ENCODE measurements at places on chromosomes 1 and 21.

- no peak for DNase-seq
These were observed 119.3 kb upstream of the ATP1A1 start for GRCh38 chr1:116253566-116254382.

DNA sequence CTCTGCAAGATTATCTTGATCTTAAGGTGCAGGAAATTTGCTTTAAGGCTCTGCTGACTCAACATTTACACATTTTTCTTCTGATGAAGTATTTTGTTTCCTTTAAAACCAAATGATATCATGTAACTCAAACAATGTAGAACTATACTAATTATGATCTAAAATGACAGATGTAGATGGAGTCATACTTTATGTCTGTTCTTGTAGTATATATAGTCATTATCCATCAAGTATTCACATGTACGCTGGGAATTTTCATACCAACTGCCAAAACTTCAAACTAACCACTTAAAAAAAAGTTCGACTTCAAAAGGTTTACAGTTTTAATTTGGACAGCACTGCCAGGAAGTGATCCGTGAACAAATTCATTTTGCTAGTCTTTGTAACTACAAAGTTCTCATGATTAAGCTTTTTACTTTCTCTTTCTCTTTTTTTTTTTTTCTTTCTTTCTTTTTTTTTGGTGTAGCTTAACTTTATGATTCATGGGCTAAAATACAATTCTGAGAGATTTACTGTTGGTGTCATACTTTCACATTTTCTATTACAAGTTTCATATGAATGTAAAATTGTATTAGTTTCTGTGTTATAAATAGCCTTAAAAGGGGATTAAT, 509.0 kb upstream of the CXADR start:
- peak; percentile 62 for DNase-seq

DNA sequence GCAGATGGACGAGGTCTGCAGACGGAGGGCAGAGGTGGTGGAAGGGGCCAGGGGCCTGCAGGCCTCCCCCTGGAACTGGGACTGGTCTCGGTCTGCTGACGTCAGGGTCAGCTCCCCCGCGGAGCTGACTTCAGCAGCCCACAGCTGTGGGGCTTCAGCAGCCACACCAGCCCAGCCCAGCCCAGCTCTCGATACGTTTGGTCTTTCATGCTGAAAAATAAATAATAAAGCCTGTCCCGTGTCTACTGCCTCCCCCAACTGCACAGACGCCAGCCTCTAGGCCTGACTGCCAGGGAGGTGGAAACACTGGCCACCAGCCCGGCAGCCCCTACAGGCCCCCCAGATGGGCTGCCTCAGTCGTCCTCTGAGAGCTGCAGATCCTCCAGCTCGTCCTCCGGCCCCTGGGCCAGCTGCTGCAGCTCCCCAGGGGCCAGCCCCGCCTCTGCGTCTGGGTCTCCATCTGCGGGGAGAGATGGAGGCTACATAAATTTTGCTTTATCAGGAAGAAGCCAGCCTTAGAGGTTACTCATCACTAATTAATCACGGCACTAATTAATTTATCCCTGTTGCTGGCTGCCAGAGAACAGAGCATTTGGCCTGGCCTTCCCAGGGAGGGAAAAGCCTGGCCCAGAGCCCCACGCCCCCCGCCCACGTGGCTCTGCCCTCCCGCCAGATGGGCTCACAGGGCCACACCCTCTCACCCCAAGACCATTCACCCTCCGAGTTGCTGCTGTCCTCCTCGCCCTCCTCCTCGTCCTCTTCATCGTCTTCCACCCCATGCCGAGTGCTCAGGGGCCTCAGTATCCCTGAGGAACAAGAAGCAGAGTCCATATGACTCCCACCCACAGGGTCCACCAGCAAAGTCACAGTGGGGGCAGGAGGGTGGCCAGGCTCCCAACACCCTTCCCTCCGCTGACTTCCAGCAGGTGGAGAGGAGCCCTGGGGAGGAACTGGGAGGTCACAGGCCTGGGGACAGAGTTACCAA, 14.4 kb downstream of the NOC2L start:
- DNase-seq, result peak; percentile 58

DNA sequence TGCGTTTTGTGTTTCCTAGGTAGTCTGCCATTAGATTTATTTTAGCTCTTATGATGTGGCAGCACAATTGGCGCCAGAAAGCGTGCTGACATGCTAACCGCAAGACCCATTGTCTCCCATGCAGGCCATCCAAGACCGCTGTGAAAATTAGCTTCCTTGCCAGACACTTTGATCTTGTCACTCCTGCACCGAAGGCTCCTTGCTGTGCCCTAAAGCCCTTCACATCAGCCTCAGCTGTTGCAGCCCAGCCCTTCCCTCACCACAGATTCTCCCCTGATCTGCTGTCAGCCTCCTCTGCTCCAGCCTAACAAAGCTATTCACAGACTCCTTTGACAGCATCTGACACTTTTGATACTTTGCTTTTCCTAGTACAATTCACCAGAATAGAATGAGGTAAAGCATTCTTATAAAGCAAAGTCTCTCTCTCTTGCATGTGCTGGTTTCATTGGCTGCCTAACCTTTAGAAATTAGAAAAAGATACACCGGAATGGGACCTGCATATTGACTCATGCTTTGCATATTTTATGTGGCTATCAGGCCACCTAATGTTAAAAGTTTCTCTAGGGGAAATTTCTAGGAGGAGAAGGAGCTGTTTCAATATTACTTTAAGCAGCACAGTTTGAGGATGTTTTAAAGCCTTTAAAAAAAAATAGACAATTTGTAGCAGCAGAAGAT, 280.3 kb upstream of the FMN2 start:
- peak; percentile 33 for DNase-seq

- no peak for DNase-seq
These were observed 122.7 kb downstream of the KCNN3 start for GRCh38 chr1:154747380-154747739.

DNA sequence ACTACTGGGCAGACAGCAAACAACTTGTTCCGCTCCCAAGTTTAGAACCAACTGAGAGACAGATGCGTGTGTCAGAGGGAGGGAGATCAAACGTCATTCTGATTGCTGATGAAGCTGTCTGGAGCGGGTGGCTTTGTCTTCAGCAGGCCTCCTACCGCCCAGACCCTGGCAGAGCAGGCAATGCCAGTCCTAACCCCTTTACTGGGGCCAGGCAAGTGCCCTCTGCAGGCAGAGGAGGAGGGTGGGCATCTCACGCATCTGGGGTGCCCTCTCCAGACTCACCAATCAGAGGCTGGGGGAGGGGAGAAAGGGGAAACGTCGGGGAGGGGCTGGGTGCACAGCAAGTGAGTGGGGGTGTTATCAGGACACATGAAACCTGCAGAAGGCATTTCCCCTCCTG, 126.6 kb downstream of the ACTL8 start:
- no peak for DNase-seq

DNA sequence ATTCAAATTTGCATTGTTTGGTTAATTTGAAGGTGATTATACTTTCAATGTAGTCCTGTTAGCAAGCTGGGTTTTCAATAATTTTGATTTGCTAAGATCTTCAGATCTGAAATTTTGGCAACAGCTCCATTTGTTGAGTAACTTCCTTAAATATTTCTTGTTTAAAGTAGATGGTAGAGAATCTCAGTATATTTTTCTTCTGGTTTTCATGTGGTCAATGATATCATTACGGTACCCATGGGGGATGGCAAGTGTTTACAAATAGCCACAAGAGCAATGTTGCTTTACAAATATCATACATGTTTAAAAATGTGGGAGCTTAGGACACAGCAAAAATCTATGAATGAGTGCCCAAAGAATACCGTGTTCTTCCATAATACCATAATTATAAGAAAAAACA, 175.9 kb downstream of the IFI44 start:
- no peak for DNase-seq

GRCh38 chr21:38660333-38661196, 145.2 kb upstream of the ETS2 start:
- DNase-seq, result peak; percentile 21

GRCh38 chr1:180899262-180899661, 13.4 kb upstream of the KIAA1614 start:
- DNase-seq, result no peak

- no peak for DNase-seq
These were observed 3.5 kb downstream of the TTC39A start for GRCh38 chr1:51326839-51327238.

- DNase-seq, result no peak
These were observed 4.0 kb upstream of the ETV3 start for GRCh38 chr1:157142201-157142600.

DNA sequence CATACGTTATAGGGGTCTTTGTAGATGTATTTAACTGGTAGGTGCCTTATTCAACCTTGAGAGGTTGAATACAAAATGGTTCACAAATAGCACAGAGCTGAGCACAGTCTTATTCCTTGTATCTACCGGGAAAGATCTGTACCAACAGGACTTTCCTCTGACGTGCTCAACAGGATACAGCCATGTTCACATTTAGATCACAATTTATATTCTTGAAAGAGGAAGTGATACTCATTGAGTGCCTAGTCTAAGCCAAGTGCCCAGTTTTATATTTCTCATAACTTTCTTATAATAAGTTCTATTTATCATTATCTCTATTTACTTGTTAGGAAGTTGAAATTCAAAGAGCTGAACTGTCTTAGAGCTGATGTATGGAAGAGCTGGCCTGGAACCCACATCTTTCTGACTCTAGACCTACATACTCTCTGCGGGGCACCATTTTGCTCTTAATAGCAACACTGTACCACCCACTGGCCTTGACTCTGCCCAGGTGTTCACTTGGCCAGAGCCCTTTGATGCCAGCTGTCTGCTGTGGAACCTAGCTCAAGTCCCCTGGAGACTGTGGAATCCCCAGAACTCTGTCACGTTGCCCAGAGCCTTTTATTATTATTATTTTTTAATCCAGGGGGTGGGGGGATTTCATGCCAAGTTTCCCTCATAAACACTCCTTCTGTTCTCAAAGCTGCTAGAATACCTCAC, 156.2 kb downstream of the TPR start:
- DNase-seq, result no peak

- no peak for DNase-seq
These were observed 24.8 kb downstream of the GABPA start for GRCh38 chr21:25759573-25759972.

DNA sequence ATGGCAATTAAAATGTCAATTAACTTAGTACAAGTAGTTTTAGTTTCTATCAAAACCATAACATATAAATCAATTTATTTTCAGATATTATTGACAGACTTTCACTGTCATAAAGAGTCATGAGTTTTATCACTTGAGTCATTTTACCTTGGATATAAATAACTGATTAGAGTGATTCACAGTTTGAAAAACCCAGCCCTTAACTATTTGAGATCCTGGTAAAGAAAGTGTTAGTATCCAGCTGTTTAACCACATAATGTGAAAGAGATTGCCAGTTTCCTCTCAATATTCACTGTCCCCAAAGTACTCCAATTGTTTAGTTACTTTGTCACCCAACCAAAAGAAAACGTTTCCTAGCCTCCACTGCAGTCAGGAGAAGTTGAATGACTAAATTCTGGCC, 91.3 kb downstream of the UCHL5 start:
- no peak for DNase-seq

- DNase-seq, result peak; percentile 16
These were observed 9.1 kb downstream of the NES start for GRCh38 chr1:156667968-156668709.

DNA sequence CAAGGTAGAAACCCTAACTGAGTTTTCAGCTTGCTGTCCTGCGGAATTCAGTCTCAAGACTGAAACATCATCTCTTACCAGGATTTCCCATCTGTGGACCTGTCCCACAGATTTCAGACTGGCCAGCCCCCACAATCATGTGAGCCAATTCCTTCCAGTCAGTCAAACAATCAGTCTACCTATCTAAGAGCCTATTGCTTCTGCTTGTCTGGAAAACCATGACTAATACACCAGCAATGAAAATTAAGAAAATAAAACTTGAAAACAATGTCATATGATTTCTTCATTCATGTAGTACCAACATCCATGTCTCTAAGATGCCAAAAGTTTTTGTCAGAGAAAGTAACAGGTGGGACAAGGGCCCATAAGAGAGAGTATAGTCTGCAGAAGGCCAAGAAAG, 57.6 kb upstream of the CRB1 start:
- DNase-seq, result no peak

DNA sequence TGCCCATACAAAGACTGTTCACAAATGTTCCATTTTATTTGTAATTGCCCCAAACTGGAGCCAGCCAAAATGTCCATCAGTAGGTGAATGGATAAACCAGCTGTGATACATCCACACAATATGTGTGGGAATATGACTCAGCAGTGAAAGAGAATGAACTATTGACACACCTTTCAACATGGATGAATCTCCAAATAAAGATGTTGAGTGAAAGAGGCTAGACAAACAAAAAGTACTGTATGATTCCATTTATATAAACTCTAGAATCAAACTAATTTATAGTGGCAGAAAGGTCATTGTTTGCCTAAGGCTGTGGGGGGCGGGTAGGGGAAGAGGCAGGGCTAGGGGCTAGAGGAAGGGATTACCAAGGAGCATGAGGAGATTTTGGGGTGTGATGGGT, 4.5 kb downstream of the DHCR24 start:
- DNase-seq, result no peak

DNA sequence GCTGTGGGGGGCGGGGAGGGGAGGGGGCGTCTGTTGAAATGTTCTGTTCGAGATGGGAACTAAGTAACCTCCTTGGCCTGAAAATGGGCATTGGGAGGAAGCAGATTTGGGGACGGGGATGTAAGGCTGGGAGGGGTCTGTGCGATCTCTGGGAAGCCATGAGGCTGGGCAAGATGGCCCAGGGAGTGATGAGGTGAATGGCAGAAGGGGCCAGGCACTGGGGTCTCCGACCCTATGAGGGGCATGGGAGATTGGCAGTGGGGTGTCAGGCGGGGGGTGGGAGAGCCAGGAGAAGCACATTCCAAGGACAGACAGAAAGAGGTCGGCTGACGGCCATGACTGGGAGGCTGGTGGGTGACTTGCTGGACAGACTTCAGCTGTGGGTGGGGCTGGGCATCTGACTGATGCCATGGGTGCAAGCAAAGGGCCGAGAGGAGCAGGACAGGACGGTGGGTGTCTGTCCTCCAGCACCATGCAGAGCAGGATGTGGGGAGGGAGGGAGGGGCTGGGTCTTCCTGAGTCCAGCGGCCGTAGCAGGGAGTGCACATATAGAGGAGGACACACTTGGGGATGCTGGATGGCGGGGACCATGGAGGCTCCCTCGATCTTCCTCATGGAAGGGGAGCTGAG, 30.0 kb upstream of the COL18A1 start:
- no peak for DNase-seq

DNA sequence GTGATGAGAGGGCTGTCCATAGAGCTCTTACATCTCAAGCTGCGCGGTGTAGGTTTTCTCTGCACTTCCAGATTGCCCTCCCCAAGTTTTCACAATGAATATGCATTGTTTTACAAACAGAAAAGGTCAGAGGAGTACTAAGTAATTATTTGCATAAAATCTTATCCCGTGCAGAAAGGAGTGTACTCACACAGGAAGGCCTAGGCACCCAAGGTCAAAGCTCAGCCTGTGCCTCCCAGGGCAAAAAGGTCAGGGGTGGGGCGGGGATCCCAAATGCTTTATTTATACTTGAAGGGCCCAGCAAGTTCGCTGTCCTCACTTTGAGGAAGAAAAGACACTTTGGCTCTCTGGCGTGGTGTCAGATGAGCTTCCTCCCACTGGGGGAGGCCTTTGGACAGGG, 10.3 kb upstream of the KCNE1 start:
- no peak for DNase-seq

- no peak for DNase-seq
These were observed 30.6 kb downstream of the DPT start for GRCh38 chr1:168698453-168698852.

- DNase-seq, result peak; percentile 91
These were observed at the start of gene RAB13 for GRCh38 chr1:153985941-153986761. Gene RAB13 (minus strand): TSS chr1:153986339. CDS start chr1:153986236, 103 bp downstream.
